ENCODE measurements at places on chromosomes 2 and 18.

DNA sequence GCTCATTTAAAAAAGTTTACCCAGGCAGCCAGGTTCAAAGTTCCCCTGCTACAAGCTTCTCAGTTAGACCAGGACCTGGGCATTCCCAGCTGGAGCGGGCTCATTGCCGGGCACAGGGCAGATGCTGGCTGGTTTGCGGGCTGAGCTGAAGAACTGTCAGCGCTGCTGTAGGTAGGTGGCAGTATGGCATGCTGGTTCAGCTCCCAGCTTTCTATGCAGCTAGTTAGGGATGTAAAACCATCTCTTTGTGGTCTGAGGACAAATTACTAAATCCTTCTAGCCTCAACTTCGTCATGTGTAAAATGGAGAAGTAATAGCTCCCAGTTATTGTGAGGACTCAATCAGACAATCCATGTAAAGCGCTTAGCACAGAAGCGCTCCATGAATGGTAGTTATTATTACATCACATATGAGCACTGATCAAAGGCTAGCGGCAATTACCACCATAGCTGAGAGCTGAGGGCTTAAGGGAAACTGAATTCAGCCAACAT lies 2.4 kb upstream of the LDLRAD4 start:
- DNase-seq: peak; percentile 55

DNA sequence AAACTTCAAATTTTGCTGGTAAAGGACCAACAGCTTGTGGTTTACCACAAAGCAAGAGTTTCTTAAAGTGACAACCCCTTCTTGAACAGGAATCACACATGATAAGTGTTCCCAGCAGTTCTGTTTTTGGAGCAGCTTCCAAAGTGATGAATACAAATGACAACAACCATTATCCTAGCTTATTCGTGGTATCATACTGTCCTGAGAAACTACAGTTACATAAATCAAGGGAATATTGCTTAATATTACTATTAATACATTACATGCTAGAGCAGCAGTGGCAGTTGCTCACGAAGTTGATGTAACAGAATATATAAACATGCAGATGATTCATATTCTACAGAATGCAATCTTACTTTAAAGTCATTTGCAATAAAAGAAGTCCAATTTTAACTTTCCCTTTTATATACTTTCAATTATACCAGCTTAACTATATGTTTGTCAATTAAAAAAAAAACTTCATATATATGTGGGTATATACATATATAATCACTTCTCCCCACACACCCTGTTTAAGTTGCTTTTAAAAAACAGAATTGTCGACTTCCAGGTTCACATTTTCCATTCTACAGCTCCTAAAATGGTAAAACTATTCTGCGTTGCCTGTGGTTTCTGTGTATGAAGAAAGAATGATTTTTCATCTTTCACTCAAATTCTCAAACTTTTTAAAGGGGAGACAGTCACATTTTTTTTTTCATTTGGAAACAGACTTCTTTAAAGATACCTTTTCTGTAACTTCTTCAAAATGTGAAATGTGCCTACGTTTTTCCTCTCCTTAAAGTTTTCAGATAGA lies 713.6 kb downstream of the TDRD15 start:
- DNase-seq: peak; percentile 73

GRCh38 chr18:8788503-8789429 lies 83.4 kb downstream of the MTCL1 start:
- DNase-seq: no peak

- DNase-seq: no peak
These were observed 50.6 kb downstream of the GALNT3 start for GRCh38 chr2:165743442-165743841.

DNA sequence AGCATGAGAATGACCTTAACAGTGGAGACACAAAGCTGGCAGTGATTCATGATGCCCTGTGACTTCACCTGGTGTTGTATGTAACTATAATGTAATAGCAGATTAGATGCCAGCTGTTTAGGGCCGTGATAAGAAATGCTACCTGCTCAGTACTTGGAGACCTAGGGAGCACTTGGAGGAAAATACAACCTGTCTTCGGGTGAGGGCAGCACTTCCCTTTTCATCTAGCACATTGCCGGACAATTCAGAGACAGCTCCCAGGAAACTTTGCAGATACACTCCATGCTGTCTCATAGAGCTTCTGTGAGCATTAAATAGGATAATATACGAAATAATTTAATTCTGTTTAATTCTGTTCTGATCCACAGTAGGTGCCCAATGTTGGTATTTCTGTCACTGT lies 668.5 kb downstream of the TSN start:
- no peak for DNase-seq

DNA sequence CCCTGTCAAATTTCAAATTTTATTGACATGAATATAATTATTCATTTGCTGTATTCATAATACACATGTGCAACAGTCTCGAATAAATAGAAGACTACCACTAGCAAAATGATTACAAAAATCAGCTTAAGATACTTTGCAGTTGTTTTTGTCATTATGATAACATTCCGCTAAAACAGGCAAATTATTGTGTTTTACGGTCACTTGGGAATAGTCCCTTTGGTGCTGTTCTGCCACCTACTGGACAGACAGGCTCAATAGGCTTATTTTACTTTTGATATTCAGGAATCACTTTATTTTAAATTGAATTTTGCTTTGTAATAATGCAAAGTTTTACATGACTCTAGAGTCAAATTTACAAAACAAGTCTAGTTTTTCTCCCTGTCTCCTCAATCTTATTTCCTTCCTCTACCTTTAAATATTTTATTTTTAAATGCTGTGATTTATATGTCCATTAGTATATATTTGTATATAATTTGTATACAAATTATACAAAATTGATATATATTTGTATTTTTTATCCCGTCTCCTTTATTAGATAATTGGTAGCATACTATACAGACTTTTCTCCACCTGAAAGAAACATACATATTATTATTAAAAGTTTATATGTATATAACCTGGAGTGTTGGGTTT lies 456.3 kb downstream of the DLGAP1 start:
- DNase-seq: peak; percentile 70
